ENCODE measurements at places on chromosomes 13 and 19.

DNA sequence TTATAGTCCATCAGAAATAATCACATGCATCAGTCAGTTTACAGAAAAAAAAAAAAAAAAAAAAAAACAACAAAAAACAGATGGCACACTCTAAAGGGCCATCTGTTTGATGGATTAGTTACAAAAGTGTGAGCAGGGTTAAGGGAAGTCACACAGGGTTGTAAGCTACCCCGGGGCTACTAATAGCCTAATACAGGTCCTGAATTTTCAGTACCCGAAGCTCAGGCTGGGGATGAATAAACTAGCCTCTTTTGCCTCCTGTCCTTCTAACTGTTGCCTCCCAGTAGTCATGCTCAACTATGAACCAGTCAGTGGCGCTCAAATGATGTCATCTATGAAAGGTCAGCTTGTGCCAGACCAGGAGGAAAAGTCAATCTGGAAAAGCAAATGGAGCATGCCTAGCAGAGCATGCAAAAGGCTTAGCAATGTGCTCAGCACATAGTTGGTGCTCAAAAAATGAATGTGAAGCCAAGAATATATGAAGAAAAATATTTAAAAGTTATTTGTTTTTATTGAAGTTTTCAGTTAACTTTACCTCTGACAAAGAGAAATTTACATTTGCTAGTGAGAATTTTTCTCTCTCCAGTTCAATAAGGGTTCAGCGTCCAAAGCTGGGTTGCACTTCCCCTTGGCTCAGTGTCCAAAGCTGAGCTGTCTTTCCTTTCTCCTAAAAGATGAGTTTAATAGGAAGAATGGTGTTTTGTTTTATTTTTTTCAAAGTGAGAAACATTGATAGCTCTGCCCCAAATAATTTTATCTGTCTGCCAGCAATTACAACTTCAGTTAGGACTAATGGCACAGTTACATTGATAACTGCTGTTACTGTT, 30.8 kb upstream of the LRCH1 start:
- DNase-seq: no peak

GRCh38 chr13:69556540-69557196, 551.0 kb upstream of the ATXN8OS start:
- no peak for DNase-seq

DNA sequence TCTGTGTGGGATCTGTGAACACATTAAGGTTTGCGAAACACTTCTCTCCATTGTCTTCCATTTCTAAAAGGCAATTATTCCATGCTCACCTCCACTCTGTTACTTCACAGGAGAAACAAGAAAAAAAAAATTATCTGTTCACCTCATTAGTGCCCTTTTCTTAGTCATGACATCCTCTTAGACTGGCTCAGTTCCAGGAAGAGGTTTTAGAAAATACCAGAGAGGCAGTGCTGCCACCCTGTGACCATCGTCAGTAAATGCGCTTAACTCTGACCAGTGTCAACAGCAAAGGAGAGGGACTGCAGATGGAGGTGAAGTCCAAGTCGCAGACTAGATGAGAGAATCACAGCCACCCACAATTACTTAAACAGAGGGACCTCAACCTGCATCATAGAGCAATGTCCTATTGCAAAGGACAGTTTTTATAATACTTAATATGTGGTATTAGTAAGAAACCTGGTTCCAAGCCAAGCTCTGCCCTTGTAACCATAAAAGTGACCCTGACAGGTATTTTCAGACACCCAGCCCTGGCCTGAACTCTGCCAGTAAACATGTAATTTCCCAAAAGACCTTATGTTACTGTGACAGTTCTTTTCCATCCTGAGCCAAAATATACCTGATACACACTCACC, 19.4 kb downstream of the CEACAM21 start:
- DNase-seq: peak; percentile 66

- DNase-seq: no peak
These were observed 24.6 kb downstream of the CCNE1 start for GRCh38 chr19:29836409-29836825.

GRCh38 chr13:48158290-48158689, 63.4 kb upstream of the MED4 start:
- no peak for DNase-seq

DNA sequence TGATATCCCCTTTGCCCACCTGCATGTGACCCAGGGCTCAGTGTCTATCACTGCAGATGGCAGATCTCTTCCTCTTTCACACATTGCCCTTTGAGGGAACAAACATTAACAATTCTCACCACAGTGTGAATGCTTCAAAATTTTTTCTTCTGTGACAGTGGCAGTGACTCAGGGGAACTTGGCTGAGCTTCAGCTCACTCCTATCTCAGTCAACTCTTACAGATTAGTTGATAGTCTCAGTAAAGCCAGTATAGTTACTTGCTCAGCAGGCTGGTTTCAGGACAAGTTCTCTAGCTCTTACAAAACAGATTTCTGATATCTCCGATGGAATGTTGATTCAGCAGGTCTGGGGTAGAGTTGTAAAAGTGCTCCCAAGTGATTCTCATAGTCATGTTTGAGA, 166.9 kb downstream of the DLEU7 start:
- DNase-seq: peak; percentile 31

DNA sequence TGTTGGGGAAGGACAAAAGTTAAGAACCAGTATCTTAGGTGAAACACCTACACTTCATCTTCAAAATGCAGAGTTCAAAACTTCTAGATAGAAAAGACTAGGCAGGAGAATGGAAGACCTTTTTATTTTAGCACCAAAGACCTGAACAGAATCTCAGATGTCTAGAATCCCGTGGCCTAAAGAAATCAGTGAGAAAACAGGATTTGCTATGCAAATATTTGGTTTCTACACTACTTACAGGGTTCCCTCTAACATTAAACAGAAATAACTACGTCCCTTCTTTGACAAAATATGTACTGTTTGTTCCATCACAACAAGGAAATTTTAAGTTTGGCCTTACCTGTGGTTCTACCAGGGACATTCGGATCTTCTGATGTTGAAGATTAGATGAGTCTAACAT, 21.5 kb downstream of the DIS3 start:
- no peak for DNase-seq

DNA sequence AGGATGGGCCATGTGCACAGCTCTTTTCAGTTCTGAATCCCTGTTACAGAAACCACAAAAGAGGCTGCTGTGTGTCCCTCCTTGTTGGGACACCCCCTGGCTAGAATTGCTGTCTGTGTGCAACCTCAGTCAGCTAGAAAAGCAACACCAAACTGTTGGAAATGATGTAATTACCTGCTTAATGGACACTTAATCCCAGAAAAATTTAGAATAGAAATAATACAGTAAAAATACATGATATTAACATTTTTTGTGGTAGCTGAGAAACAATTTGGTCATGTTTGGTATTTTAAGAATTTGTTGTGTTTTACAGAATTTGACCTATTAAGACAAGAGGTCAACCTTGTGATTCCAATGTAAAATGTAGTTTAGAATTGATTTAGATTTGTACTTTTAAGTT, 46.8 kb downstream of the FAM124A start:
- peak; percentile 35 for DNase-seq

DNA sequence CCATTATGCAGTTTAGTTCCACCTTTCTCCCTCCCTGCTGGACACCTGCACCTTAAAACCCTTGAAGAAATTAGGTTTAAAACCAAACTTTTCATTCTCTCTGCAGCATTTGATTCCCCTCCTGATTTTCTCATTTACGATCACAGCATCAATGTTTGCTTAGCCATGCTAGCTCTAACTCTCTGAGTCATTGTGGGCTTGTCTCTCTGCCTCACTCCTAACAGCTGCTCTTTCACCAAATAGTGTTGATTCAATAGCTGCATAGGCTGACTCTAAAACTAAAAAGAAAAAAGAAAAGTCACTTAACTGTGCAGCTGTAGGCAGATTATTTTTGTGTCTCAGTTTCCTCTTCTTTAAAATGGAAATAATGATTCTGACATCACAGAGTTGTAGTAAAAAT, 1124.9 kb downstream of the DIAPH3 start:
- DNase-seq: peak; percentile 28

DNA sequence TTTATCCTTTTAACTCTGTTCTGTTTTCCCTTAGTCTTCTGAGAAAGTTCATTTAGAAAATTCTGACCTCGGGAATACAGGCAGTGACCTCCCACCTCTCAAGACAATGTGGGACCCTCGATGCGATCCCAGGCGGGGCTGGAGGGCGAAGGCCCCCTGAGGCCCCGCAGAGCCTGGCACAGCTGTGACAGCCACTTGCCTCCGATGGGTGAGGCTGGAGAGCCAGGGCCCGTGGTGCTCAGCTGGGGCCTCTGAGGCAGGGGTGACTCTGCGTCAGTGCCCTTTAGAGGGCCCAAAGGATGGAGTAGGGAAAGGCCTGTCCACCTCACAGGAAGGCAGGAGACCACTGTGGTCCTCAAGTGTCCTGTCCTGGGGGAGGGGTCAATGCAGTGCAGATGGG, 10.3 kb downstream of the GJA3 start:
- no peak for DNase-seq

DNA sequence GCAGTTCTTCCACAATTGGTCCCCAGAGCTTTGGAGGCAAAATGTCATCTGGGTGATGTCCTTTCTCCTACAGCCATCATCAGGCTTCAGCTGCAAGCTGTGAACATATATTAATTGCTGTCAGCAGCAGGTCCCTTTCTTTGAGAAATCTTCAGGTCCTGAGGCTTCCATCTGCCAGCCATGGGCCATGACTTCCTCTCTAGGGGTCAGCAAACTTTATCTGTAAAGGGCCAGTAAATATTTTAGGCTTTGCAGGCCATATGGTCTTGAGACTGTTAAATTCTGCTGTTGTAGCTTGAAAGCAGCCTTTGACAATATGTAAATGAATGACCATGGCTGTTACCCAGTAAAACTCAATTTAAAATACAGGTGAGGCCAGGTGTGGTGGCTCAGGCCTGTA, 27.1 kb downstream of the SERP2 start:
- DNase-seq: no peak

DNA sequence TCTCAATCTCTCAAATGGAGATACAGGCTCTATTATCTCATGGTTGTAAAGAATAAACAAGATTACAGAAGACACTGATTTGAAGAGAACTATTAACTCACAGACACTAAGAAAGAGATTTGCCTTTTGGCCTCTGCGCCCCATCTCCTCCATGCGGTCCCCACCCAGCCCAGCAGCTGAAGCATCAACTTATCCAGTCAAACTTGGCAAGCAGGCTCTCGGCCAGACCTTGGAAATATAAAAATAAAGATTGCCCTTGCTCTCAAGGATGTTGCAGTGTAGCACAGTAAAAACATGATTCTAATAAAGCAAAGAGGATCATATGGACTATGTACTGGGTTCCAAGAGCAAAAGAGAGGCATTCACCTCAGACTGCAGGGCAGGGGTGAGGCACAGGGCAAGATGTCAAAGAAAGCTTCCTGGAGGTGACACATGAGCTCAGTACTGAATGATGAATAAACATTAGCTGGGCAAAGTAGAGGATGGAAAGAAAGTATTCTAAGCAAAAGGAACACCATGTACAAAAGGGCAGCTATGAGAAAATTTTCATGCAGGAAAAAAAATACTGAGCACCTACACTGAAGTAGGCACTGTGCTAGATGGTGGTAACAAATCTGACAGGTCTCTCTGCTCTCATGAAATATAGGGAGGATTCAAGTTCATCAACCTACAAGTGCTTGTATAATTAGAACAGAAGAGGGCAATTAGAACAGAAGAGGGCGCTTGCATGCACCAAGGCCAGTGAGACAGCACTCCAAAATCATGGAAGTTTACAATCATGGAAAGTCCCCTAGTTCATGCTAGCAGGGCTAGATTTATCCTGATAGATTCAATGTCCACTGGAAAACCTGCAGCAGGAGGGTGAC, 85.0 kb downstream of the SACS start:
- no peak for DNase-seq

GRCh38 chr19:13842291-13843103, 34.4 kb upstream of the NANOS3 start:
- DNase-seq: peak; percentile 90

DNA sequence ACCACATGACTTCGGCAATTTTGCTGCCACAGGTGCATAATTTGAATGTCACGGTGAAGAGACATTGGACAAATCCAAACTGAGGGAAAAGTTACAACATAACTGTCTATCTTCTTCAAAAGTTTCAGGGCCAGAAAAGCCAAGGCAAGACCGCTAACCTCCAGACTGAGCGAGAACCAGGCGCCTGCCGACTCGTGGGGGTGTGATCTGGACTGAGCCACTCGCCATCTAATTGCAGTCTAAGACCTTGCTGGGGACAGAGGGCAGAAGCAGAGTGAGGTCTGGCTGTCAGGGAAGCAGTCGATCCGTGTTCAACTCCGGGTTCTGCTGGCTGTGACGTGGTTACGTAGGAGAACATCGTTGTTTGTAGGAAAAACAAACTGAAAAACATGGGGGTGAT, 88.6 kb downstream of the SPACA7 start:
- DNase-seq: no peak

GRCh38 chr19:49554701-49555181, 25.6 kb downstream of the NOSIP start:
- no peak for DNase-seq

Data from AG20443 (cell line).